AG04449 (cell line): ENCODE measurements at places on chromosomes 3 and 15.
A peak's percentile ranks its signal among the peaks of the same experiment; 100 is the strongest.

DNA sequence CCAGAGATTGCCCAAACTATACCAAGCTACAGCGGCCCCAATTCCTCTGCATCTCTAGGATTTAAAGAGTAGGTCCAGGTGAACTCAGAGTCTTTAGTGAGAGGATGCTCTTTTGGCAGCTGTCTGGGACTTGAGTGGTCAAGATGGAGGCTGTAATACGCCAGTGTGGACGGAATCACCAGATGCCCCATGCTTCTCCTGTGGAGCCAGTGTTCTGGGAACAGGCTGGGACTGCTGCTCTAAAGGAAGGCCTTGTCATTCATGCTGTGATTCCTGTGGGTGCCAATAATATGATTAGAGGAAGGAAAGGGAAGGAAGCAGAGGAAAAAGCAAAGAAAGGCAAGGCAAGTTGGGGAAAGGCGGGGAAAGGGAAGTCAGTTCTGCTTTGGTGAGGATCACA is 17.4 kb upstream of the NOX5 start:
- DNase-seq = no peak

GRCh38 chr3:139954146-139954860 is 19.3 kb downstream of the CLSTN2 start:
- DNase-seq = no peak

DNA sequence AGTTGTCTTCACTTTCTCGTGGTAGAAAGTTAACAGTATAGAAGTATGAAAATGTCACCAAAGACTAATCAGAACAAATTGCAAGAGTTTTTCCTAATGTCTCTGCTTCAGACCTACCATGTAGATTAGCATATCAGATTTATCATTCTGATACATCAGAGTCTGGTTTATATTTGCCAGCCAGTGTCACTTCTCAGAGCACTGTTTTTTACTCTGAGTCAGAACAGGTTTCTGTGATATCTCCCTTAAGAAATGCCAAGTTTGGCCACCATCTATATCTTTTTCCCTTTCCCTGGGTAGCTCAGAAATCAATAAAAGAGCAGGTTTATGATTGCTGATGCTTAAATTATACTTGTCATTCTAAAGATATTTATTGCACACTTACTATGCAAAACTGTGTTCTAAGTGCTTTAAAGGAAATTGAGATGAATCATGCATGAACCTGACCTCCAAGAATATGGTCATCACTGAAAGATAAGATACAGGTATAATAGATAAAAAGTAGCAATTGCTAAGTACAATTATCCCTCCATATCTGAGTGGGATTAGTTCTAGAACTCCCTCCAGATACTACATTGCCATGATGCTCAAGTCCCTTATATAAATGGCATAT is 672.7 kb upstream of the NAALADL2 start:
- DNase-seq = no peak

DNA sequence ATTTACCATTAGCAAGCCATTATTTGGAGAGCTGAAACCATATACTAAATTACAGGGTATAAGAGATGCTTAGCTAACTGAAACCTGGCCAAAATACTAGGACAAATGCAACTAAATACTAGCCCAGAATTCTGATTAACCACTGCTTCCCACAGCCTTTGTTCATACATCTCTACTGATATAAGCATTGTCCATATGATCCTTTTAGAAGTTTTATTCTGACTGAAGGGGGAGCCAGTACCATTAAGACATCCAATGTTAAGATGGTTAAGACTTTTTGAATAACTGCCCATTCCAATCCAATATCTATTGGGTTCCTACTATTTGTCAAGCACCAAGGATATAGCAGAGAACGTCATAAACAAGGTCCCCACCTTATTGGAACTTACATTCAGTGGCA is 421.3 kb downstream of the FOXP1 start:
- DNase-seq = no peak

DNA sequence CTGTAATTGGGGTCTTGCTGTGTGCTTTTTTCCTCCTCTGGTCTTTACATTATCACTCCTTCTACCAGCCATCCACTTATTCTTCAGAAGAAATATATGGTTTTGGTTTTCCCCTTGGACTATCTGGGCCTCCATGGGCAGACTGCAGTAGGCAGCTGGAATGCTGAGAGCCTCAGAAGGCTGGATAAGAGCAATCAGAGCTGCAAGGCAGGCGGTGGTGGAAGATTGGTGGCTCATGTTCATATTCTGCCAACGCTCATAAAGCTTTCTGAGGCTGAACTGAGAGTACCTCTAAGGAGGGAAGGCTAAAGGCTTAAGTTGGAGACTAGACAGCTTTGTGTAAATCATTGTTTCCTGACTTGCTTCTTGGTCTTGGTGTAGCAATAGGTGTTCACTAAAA is 5.7 kb upstream of the RPLP1 start:
- no peak for DNase-seq

DNA sequence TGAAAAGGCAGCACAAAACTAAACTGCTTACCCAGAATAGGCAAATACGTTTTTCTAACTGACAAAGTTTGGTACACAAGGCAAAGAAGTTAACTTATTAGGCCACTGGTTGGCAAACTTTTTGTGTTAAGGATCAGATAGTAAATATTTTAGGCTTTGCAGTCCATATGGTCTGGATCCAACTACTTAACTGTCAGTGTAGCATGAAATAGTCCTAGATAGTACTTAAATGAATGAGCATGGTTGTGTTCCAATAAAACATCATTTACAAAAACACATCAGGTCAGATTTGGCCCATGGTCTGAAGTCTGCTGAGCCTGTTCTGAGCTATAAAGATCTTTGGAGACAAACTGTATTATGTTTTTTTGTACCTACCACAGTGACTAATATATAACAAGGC is 136.9 kb downstream of the PCCB start:
- DNase-seq = no peak

DNA sequence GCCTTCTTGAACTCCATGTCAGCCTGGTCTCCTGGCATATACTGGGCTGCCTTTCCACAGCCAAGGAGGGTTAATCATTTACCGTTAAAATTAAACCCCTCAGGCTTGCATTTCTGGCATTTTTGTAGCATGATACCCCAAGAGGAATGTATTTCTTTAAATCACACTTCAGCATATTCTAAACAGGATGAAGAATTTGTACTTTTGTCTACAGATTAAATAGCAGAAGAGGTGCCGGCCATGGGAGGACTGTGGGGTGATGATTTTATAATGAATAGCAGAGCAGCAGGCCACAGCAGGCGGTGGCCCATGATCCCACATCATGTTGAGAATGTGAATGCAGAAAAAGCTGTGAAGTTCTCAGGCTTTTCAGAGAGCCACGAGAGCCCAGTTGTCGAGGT is 90.2 kb downstream of the ARNT2 start:
- DNase-seq = no peak

GRCh38 chr3:160665784-160666526 is 11.0 kb upstream of the ARL14 start:
- no peak for DNase-seq

DNA sequence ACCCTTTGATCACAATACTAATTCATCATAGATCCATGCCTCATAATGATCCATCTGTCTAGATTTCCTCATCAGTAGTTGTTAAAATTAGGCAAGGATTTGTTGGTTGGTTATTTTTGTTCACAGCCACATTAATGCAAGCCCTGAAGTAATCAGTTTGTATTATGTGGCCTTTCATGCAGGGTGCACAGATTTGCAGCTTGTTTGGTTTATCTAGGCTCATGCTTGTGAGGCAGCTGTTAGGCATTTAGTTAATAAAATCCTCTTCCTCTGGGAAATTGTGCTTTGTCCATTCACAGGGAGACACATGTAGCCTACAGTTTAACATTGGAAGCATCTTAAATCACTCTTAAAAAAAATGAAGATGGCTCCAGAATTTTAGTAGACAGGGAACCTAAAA is 162.8 kb upstream of the ZNF385D start:
- DNase-seq = peak; percentile 41

DNA sequence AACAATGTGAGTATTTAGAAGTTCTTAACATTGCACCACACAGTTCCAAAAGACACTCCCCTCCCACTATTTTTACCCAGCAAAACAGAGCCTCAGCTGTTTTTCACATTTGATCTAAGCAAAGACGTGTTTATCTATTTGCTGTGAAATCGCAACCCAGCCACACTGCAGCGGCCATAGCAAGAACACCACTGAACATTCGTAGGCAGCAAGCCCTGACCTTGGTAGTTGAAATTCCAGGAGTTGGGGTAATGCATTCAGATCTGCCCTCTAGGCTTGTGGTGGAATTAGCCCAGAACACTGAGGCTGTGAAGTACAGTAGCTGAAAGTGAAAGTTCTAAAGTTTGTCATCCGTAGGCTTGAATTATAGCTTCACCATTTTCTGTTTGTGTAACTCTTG is 17.1 kb upstream of the SLC24A5 start:
- DNase-seq = no peak

GRCh38 chr3:141738891-141739363 is 829 bp downstream of the RNF7 start:
- DNase-seq = no peak

GRCh38 chr3:77038930-77039605 is 831 bp upstream of the ROBO2 start:
- DNase-seq = no peak

- DNase-seq = no peak
Observed at GRCh38 chr3:61425356-61425755, 136.0 kb upstream of the PTPRG start.

DNA sequence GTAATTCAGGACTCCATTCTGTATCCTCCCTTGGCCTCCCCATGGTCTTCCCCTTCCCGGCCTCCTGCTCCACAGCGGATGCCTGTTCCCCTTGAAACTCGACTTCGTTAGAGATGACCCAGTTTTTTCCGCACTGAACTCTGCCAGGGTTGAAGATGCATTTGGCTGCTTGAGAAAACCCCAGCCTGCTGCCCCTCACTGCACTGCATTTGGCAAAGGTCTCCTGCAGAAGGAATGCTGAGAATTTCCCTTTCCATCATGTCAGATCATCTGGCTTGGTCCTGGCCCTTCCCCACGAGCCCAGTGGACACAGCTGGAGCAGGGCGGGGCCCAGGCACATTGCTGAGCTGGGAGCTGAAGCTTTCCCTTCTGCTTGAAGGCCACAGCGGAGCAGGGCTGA is 37.6 kb upstream of the RGMA start:
- no peak for DNase-seq

DNA sequence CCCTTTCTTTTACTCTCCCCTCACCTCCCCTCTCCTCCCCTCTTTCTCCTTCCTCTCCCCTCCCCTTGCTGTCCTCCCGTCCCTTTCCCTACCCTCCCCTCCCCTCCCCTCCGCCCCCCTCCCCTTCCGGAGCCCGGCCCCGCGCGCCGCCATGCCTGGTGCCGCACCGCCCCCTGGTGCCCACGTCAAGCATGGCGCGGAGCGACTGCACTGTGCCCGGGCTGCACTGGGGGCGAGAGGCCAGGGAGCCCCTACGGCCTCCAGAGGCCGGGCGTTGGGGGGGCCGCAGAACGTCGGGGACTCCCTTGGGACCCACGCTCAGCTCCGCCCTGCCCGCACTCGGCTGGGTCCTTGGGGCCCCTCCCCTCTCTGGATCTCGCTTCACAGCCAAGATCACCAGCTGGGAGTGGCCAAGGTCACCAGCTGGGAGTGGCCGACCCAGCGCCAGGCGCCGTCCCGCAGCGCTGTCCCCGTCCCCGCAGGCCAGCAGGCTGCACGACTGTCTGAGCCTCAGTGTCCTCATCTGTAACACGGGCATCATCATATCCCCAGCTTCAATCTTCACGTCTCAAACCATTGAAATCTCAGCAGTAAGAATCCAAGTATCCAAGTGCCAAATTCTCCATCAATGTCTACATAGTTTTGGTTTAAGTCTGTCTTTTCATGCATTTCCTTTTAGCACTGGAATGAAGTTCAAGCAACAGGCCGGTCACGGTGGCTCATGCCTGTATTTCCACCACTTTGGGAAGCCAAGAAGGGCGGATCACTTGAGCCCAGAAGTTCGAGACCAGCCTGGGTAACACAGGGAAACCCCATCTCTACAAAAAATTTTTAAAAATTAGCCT is 42.5 kb downstream of the TPRA1 start:
- no peak for DNase-seq

DNA sequence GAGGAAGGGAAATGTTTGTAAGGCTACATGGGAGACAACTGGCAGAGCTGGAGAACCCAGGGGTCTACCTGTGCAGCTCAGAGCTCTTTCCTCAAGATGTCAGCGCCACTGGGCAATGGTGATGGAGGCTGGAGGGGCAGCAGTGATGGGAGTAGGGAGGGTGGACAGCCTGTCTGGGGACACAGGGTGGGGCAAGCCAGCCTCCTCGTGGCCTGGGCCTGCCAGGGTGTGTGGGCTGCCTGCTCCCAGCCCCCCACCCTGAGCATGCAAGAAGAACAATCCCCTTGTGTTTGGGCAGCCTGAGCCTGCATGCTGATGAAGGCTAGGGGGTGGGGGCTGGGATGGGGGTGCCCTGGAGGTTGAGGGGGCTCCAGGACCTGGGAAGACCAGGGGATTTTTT is 1.2 kb downstream of the PCBP4 start:
- DNase-seq = no peak

DNA sequence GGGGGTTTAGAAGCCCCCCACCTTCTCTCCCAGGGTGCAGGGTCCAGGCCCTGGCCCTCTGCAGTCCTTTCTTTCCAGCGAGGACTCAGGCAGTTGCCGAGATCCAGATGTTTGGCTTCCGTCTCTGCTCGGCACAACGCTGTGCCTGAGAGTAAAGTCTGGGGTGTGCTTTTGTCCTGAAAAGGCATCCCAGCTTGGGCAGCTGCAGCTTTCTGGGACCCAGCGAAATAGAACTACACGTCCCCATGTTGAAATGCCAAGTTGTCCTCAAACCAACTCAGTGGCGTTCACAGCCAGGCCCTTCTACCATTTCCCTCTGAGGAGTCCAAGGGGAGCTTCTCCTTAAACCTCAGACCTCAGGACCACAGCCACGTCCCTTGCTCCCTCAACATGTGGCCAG is 23.1 kb downstream of the FGD5 start:
- DNase-seq = no peak

DNA sequence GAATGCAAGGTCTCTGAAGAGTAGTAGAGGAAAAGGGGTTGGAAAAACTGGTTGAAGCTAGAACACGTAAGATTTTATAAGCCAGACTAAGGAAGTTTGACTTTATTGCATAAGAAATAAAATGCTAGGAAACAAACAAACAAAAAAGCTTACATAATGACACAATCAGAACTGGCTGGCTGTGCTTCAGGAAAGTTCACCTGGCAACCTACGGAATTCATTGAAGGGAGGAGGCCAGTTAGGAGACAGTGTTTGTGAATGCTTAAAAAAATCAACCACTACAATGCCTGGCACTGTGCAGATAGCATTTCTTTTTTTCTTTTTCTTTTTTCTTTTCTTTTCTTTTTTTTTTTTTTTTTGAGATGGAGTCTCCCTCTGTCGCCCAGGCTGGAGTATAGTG is 1.9 kb upstream of the ICE2 start:
- DNase-seq = no peak

DNA sequence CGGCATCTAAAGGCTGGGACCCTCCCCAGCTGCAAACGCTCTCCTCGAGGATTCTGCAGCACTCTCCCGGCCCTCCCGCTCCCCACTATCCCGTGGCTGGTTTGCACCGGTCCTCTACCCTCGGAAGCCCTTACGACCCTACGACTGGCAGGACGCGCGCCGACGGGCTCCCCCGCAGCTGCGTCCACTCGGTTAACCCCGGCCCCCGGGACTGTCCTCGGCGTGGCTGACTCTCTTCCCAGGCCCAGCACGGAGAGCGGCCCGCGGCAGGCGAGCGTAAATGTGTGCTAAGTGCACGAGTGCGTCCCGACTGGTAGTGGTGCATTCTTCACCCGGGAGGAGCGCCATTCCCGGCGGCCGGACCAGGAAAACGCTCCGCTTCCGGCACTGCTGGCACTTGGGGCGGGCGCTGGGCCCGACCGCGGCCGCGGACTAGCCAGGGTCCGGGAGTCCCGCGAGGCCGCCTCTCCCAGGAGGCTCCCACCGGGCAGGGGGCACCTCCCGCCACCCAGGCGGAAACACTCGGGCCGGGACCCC is 508 bp downstream of the GORASP1 start:
- no peak for DNase-seq
